GM23248 (cell line): ENCODE measurements at places on chromosomes 1 and 21. TPM values are rescaled to one million over a fixed set of nuclear protein-coding genes. Genes with fewer than 3 reads are reported as not detected.

DNA sequence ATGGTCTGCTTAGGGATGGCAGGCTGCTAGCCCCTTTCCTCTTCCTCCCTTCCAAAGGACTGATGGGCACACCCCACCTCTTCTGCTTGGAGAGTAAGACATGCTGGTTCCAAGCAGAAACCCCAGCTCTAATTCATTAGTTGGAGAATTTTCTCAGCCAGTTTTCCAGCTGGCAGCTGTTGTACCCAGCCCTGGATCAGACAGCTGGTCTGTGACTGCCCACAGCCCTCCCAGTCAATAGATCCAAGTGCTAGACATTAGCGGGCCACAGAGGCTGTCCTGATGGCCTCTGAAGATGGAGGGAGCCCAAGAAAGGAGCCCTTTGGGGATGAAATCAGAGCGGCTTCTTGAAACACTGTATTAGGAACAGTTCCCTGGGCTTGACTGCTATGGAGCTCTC is 35.8 kb downstream of the ACOT11 start:
- DNase-seq, result no peak

DNA sequence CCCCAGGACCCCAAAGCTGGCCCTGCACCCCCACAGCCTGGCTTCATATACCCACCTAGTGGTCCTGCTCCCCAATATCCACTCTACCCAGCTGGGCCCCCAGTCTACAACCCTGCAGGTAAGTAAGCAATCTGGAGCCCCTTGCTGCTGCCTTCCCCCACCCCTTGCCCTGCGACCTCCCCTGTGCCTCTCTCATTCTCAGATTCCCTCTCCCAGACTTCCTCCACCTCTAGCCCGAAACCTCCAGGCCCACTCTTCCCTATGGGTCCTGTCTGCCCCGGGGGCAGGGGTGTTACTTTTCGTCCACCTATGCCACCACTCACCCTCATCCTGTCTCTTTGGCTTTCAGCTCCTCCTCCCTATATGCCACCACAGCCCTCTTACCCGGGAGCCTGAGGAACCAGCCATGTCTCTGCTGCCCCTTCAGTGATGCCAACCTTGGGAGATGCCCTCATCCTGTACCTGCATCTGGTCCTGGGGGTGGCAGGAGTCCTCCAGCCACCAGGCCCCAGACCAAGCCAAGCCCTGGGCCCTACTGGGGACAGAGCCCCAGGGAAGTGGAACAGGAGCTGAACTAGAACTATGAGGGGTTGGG is 2.9 kb downstream of the SHISA4 start:
- no peak for DNase-seq

DNA sequence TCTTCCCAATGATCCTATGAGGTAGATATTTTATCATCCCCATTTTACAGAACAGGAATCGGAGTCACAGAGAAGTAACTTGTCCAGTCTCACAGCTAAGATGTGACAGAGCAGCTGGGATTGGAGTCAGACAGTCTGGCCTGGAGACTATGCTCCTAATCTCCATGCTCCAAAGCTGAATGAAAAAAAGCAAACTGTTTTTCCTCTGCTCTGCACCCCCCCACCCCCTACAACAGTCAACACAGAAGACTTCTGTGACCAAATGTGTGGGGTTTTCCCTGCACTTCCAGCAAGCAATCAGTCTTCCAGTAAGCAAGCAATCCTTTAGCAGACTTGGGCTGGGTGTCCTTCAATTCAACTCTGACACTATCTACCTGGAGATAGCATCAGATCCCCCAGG is 33.2 kb downstream of the KIRREL1 start:
- no peak for DNase-seq

DNA sequence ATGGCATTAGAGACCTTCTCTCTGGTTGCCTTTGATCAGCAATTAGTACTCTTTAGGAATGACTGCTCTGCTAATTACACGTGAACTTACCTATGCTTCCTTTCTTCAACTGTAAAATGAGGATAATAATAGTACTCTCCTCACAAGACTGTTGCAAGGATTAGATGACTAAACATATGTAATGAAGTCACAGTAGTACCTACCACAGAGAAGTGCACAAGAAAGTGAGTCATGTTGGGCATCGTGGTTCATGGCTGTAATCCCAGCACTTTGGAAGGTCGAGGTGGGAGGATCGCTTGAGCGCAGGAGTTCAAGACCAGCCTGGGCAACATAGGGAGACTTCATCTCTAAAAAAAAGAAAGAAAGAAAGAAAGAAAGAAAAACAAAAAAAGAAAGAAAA is 68.1 kb upstream of the AK4 start:
- DNase-seq, result peak; percentile 74

DNA sequence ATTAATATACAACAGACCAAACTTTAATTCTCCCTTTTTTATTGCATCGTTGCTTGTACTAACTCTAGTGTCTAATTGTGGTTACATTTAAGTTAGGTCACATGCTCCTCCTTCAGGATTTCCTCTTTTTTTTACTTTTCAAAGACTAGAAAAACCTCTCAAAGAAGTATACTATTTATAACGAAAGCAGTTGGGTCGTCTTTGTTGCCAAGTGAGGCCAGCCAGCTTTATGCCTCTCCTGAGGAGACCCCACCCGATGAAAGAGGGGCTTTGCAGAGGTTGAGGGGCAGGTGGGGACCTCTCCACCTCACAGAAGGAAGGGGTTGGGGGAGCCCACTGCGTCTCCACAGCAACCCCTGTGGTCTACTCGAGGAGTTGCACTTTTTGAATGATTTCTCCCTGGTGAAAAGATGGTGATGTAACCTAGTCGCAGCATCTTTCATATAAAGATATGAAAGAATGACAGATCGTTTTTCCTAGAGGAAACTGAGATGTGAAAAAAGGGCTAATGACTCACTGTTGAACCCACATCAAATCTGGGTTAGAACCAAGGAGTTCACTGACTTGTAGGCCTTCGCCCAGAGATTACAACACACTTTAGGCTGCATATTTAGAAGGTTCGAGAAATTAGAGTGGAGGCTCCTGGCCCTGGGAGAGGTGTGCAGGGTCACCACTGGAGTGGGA is 6.4 kb downstream of the TGFB2 start:
- peak; percentile 50 for DNase-seq

- DNase-seq, result no peak
Observed at GRCh38 chr1:231982871-231983587, 356.4 kb downstream of the DISC1 start.

GRCh38 chr1:187985897-187986654 is 1157.3 kb downstream of the PLA2G4A start:
- no peak for DNase-seq

DNA sequence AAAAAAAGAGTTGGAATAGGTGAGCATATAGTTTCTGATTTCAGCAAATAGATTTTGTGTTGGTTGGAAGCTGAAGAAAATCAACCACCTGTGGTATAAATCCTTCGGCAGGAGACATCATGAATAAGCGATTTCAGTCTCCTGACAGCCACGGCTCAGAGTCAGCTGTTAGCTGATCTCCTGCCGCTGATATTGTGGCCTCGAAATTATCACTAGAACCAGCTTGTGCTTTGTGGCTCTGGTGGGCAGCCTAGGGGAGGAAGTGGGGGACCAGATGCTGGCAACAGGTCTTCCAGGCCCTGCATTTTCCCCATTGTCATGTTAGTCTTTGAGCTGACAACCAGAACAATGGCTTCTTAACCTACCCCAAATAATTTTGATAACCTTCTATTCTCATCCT is 842 bp upstream of the GCSAML start:
- DNase-seq, result no peak

- DNase-seq, result peak; percentile 47
Observed at GRCh38 chr21:32861866-32862265, 90.3 kb upstream of the PAXBP1 start.

- peak; percentile 86 for DNase-seq
Observed at GRCh38 chr1:51924455-51924854, 45.9 kb upstream of the NRDC start.

The INTS7 gene
- polyA plus RNA-seq, result 9.8 and 11.8 TPM in 2 replicates

GRCh38 chr1:221025956-221026355 is 146.7 kb downstream of the HLX start:
- DNase-seq, result peak; percentile 59
